NCI-H526 (cell line): ENCODE measurements at places on chromosomes 11 and 22.

DNA sequence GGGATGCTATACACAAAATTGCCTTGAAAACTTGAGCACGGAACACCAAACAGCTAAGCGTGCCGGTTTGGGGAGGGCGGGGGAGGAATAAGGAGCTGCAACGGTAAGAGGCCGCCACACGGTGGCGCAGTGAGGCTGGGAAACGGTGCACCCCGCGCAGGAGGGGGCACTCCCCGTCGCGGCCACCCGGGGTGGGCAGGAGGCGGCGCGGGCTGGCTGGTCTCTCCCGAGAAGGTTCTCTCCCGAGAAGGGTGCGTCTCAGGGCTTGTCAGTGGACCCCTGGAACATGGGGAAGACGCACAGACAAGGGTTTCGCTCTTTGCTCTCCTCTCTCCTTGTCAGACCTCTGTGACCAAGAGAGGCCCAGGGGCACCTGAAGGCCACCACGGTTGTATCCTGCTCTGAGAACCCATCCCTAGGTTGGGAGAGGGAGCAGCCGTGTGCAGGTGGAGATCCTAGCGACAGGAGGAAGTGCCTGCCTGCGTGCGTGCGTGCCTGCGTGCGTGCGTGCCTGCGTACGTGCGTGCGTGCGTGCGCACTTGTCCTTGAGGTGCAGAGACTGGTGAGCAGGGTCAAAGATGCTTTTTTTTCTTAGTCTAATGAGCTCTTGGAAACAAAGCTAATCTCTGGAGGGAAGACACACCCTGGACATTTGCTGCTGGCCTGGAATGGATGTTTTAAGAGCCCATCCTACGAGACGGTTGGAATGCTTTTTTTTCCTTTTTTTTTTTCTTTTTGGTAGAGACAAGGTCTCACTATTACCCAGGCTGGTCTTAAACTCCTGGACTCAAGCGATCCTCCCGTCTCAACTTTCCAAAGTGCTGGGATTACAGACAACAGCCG, 18.1 kb upstream of the JAM3 start:
- DNase-seq = peak; percentile 99

- DNase-seq = no peak
Observed at GRCh38 chr11:81000334-81000733, 1559.5 kb upstream of the TENM4 start.

- no peak for DNase-seq
Observed at GRCh38 chr11:11211186-11211585, 141.9 kb downstream of the CSNK2A3 start.

DNA sequence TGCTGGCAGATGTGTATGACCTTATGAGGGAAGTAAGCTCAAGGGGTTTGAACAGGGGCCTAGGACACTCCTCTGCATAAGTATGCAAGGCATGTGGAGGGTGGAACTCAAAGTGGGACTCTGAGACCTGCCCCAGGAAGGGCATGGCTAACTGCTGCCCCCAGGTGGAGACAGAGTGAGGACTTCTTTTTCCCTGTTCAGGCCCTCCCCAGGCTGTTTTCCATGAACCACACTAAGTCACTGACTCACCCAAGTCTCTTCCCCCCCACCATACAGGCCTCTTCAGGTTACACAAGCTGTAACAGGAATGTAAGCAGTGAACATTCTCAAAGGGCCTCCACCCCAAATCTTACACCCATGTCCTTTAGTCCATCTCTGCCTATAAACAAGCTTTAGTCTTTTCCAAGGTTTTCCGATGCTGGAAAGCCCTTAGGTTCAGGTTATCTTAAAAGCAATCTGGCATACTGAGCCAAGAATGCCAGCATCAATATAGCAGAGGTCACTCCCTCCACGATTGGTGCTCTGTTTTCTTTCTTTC, 13.1 kb downstream of the EEF1G start:
- peak; percentile 70 for DNase-seq

GRCh38 chr11:80462211-80462610, 1021.4 kb upstream of the TENM4 start:
- DNase-seq = no peak

DNA sequence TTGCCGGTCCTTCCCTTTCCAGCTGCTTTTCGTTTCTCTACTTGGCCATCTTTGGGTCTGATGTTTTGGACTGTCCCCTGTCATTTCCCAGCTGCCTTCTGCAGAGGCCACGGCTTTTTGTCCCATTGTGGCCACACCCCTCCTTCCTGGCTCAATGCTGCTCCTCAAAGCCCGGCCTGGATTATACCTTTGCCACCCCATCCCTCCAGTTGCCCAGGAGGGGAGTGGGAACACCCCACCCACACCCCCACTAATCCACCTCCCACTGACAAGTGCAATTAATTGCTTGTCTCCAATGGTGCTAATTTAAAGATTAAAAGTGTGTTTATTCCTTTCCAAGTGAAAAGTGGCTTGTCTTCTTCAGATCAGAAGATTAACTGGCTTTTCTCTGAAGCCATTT, 34.2 kb upstream of the CSNK2A3 start:
- DNase-seq = no peak

GRCh38 chr22:23106906-23107367, 34.9 kb downstream of the RSPH14 start:
- DNase-seq = no peak

DNA sequence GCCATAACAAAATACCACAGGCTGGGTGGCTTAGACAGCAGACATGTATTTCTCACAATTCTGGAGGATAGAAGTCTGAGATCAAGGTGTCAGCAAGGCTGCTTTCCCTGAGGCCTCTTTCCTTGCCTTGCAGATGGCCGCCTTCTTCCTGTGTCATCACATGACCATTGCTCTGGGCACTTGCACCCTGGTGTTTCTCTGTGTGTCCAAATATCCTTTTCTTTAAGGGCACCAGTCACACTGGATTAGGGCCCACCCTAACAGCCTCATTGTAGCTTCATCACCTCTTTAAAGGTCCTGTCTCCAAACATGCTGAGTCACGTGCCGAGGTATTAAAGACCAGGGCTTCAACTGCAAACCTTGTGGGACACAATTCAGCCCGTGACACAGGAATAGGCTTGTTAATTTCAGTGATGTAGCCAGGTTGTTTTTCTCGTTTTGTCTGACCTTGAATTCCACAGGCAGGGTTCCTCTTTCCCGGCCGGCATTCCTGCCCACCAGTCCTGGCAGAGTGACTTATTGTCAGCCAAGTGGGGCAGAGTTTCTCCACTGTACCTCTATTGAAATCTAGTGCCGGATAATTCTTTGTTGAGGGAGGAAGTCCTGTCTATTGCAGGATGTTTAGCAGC, 100.1 kb downstream of the KCNQ1OT1 start:
- DNase-seq = no peak

- DNase-seq = no peak
Observed at GRCh38 chr11:77450227-77450626, 23.7 kb downstream of the PAK1 start.

DNA sequence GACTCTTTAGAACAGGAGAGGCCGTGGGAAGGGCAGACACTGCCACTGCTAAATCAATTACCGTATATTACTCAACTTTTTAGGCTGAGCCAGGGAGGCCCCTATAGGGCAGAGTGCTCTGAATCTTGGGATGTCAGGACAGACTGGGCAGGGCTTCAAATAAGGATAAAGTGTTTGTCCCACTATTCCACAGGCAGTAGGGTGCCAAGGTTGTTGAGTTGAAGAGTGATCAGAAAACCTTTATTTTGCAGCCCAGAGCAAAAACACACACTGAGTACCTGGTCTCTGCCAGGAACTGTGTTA, 1.6 kb upstream of the B4GAT1 start:
- DNase-seq = no peak

GRCh38 chr11:108117746-108118371, 3.5 kb upstream of the ACAT1 start:
- DNase-seq = peak; percentile 84

GRCh38 chr22:30667107-30667493, 575 bp downstream of the DUSP18 start:
- peak; percentile 32 for DNase-seq

DNA sequence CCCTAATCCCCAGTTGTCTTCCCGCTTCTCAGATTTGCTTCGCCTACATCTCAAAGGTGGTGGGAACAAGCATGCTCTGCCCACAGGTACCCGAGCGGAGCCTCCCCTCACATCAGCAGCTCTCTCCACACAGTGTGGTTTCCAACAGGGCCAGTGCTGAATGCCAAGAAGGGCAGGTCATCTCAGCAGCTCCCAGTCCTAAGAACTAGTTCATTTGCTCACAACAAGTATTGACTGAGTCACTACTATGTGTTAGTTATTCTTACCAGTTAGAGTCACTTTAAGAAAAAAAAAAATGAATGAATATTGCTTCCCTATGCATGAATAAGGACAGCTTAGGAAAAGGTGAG, 66.2 kb downstream of the THAP12 start:
- no peak for DNase-seq

DNA sequence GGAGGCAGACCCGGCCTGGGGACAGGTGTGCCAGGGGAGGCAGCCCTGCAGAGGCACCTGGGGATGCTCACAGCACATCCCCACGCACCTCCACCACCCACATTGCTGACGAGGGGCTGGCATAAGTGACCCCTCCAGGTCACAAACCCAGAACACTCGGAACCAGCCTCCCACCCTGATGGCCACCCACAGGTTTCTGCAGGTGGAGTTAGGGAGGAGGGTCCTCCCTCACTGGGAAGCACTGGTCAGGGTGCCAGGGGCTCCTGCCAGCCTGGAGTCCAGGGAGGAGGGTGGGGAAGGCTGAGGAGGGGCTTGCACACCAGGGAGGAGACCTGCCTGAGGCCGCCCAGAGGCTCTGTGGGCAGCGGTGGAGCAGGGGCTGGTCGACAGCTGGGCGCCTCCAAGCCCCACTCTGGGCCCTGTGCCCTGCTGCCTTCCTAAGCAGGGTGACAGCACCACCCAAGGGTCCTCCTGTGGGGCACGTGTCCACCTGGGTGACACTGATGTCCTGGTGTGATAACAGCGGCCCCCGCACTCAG, 51.0 kb upstream of the CARS1 start:
- DNase-seq = no peak

DNA sequence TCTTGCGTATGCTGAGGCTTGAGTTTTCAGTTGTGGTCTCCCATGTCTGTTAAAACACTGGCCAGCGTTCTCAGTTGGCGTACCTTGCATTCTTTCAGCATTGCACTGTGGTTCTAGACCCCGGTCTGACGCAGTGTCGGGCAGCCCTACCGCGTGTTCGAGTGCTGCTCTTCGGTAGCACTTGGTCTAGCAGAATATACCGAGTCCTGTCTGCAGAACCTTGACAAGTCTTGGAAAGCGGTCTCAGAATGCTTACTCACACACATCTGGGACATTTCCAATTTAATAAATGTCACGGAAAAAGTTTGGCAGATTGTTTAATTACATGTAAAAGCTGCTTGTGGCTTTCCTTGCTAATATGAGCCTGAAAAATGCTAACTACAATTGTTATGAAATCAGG, 32.6 kb downstream of the PPFIA1 start:
- no peak for DNase-seq

- DNase-seq = no peak
Observed at GRCh38 chr11:1130276-1131032, 27.3 kb upstream of the MUC5AC start.

DNA sequence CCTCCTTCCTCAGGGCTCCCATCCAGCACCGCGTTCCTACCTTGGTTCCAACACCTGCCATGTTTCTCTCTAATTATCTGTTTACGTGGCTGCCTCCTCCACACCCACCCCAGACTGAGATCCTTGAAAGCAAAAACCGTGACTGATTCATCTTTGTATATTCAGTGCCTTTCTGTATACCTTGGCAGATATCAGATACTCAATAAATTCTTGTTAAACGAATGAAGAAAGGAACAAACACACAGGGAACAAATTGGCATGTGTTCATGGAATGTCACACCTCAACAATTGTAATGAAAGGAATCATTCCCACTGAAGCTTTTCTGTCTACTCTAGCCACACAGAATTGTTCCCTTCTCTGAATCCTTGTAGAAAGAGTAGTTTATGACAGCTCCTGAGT, 20.4 kb upstream of the LRRC55 start:
- DNase-seq = no peak

DNA sequence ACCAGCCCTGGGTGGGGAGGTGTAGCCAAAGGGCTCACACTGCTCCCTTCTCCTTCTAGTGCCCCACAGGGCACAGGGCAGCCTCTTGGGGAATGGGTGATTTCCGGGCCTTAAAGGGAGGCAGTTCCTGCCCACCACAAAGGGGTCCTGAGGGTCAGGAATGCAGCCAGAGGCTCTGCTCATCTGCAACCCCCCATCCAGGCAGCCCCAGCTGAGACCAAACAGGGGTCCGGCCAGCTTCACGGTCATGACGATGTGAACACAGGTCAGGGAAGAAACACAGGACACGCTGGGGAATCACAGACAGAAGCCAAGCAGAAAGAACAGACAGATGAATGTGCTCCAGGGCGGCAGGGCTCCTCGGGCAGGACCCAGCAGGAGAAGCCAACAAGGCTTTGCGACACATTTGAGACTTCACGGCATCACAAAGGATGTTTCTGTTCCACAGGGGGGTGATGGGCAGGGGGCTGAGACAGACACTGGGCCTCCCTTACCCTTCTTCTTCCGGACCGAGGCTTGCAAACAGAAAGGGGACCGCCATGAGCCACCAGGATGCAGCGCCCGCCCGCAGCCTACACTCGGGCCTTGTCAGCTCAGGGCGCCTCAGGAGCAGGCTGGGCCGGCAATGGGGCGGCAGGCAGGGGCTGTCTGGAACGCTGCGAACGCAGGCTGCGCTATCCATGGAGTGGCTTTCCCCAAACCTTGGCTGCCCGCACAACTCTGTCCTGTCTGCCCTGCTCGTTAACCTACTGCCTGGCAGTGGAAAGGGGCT, 101.9 kb downstream of the CTTN start:
- DNase-seq = no peak

DNA sequence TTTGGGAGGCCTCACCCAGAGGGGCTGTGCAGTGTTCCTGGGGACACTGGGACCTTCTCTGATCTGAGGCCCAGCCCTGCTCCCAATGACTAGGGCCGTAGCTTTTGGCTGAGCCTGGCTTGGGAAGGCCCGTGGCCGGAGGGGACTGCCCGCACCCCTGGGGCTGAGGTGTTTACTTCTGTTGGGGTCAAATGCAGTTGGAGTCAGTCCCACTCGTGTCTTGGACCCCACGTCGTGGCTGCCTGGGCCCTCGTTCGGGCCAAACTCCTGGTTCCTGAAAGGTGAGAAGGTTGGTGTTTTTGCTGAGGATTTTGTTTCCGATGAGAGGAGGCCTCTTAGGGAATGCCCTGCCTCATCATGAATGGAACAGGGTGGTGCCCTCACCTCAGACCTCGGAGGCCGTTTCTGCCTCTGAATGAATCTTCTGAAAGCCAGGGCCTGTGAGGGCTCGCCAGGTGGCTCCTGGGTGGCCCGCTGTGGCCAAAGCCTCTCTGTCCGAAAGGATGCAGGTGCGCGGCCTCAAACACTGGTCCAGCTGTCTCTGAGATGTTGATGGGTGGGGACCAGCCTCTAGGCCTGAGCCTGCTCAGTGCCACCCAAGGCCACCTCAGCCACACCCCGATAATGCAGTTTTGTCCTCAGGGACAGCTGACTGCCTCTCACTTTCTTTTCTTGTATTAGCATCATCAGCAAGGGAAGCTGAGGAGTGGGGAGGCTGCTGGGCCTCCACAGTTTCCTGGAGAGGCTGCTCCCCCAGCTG, 40.3 kb upstream of the A4GALT start:
- DNase-seq = no peak
